Stimulated activated CD8-positive, alpha-beta memory T cell treated with anti-CD3 and anti-CD28 coated beads, Interleukin-4, amount 100 ng/mL, for 1 hour (primary cell): ENCODE measurements at places on chromosomes 4 and X.

- DNase-seq: no peak
Observed at GRCh38 chrX:12153741-12154140, 15.5 kb downstream of the FRMPD4 start.

DNA sequence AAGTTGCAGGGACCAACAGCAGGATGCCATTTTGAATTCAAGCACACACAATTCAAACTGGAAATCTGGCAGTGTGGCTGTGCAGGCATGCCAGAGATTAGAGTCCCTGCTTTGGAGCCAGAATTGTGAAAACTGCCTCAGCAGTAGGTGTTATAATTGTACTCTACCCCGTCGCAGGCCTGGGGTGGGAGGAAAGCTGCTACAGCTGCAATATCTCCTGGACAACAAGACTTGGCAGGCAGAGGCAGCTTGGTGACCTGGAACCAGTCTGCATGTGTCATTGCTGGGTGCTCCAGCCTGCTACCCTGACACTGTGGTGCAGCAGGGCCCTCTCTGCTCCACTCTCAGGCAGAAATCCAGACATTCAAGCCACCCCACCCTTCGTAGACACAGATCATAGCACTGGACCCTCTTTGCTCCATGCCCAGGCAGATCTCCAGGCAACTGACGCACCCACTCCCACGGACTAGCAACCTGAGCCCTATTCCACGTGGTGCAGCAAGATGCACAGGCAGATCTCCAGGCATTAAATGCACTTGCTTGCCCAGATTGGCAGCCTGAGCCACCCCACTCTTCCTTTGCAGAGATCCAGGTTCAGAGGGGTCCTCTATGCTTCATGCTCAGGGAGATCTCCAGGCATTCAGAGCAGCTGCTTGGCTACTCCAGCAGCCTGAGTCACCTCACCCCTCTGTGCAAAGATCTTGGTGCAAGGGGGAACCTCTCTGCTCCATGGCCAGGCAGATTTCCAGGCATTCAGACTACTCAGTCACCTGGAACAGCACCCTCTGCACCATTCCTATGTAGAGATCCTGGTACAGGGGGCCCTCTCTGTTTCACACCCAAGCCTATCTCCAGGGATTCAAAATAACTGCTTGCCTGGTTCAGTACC, 140.5 kb downstream of the LRBA start:
- no peak for DNase-seq

DNA sequence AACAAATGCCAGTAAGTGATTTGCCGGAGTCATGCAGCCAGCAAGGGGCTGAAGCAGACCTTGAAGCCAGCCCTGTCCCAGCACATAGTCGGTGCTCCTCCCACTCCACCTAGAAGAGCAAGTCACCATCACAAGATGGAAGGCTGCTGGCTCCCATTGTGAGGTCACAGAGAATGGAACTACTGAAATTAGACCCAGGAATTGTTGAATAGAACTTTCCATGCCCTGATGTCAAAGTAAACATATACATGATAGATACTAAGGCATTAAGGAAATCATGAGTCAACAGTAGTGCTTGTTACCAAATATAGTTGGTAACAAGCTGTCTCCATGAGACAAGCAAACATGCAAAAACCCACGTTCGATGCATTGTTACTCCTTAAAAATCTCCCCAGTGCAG, 177.1 kb upstream of the MID1 start:
- no peak for DNase-seq

DNA sequence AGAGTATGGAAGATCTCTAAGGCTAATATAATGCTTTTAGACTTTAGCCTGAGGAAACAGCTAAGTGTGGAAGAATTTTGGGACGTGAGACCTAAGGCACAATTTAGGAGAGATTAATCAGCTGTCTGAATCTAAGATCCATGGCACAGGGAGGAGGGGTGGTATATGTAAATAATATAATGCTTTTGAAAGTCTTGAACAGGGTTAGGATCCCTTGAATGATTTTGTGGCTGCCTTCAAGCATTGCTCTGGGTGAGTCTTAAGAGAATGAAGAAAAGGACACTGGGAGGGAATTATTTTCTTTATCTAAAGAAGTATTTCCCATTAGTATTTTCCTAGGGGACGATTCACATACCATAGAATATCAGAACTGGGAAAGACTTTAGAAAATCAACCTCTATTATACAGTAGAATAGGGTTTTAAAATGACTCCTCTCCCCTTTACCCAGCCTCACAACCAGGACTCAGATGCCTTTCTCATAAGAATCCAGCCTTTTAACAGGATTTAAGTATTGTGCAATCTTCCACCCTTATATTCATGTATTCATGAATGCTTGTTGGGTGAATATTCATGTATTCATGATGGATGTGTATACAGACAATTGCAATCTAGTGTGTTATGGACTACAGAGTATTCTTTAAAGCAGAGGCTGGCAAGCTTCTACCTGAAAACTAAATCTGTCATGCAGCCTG, 664.2 kb upstream of the CPEB2 start:
- DNase-seq: no peak

DNA sequence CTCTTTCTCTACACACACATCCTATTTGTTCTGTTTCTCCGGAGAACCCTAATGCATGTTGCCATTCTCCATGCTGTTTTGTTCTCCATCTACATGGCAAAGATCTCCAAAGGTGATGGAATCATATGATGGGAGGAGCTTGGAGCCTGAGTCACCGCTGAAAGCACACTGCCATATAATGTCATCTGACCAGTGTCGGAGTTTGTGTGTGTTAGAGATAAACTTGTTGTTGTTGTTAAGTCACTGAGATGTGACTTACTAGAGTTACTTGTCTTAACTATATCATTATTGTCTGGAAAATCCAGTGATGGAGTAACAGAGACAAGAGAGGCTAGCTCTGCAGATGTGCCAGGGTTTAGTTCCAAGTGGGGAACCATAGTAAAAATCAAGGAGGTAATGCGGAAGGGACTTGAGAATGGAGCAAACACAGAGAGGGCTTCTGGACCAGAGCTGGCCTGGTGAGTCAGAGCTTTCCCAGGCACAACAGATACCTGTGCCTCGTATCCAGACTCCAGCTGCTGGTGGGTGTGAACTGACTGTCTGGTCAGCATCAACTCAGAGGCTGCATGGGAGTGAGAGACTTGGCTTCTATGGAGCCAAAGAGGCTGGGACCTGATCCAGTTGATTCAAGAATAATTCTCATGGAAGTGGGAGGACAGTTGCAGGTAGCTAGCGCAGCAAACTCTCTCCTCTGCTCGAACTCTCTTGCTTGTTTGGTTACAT, 30.6 kb upstream of the CCKAR start:
- DNase-seq: no peak

DNA sequence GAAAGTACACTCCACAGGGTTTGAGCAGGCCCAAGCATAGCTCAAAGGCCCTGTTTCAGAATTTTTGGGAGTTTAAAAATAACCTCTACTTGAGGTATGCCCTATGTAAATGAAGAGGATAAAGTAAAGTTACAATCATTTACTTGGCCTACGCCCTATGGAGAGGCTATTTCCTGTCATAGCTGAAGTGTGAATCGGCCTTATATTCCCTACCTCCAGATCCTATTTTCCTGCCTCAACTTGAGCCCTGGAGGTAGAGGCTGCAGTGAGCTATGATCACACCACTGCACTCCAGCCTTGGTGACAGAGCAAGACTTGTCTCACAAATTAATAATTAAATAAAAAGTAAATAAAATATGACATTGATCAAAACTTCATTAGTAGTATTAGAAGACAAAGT, 11.5 kb upstream of the TXLNG start:
- DNase-seq: no peak

- DNase-seq: no peak
Observed at GRCh38 chr4:185997296-185997695, 71.7 kb upstream of the TLR3 start.

DNA sequence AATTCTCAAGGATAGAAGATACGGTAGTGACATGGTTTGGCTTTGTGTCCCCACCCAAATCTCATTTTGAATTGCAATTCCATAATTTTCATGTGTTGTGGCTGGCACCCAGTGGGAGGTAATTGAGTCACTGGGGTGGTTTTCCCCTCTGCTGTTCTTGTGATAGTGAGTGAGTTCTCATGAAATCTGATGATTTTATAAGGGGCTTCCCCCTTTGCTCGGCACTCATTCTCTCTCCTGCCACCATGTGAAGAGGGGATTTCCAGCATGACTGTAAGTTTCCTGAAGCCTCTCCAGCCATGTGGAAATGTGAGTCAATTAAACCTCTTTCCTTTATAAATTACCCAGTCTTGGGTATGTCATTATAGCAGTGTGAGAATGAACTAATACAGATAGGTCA, 8.5 kb upstream of the SPANXN4 start:
- DNase-seq: no peak

GRCh38 chr4:51906167-51906958, 63.4 kb downstream of the DCUN1D4 start:
- DNase-seq: no peak

DNA sequence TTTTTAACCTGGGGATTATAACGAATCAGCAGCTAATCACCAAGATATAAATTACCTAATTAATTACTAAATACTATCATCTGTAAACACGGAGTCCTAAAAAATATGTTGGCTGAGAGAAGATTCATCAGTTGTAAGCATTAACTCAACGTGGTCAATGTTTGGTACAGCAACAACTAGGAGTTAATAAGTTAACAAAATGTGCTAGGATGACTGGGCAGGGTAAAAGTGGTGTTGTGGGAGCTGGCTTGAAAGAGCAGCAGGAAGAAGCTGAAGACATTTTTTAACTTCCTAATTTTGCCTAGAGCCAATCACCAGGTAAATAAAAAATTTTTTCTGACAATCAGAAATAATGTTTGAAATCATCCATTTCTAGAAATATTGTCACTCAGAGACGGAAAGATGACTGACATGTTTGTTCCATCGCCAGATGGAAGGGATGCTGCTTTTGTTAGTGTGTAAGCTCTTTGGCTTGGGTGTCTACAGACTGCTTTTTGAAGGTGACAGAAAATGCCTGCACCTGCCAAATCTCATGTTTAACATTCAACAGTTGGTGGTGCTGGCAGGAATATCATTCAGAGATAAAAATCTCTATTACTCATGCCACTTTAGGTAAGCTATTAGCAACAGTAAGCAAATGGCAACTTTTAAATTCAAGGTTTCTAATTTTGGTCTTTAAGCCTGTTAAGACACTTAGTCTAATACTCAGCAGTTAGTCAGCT, 1126.9 kb downstream of the STPG2 start:
- no peak for DNase-seq

DNA sequence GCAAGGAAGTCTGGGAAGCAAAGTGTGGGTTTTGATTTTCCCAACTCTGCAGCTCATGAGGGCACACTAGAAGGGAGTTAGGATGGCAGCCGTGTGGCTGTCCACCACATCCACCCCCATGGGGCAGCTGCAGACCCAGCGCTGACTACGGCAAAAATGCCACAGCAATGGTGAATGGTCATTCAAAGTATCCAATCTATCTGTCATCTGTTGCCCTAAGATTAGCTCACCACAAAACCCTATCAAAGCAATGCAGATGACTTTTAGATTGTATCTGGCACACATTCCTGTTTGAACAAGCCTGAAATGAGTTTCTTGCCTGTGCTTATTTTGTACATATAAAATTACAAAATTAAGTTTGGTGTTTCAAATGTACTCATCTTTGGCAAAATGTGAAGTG, 29.7 kb upstream of the HPSE start:
- DNase-seq: no peak

DNA sequence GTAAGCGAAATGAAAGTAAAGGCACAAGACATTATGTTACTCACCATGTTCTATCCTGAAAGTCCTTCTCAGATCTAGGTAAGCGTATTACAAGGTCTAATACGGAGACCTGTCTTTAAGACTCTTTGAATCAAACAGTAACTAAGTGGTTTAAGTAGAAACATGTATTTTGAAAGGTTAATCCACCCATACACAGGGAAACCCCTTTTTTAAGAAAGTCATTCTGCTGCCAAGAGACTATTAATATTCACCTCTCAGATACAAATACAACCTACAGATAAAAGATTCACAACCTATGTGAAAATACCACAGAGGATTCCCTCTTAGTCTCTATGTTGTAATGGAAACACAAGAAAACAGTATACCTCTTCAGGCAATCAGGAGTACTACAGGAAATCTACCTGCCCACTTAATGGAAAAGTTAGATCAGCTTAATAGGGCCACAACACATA, 63.2 kb upstream of the TNIP3 start:
- DNase-seq: no peak

DNA sequence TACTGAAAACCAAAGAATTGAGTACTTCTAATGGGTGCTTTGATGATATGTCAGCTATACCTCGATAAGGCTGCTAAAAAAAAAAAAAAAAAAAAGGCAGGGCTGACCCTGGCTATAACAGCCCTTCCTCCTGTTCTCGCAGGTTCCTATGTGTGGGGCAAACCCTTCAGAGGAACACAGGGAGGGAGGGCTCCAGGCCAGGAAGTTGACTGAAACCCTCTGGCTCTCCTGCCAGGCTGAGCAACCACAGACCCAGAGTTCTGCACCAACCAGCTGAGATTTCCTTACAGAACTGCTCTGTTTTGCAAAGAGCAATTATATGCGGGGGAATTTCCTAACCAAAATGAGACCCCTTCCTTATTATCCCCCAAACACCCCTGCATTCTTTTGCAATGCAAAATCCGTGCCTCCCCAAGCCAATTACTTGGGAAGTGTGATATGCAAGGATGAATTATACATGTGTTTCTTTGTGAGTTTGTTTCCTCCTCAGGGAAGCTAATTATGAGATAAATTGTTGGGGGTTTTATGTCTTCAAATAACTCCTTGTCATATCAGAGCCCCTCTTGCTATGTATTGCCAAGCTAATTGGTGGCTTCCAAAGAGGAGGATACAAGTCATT, 45.6 kb downstream of the PDHA1 start:
- DNase-seq: no peak

DNA sequence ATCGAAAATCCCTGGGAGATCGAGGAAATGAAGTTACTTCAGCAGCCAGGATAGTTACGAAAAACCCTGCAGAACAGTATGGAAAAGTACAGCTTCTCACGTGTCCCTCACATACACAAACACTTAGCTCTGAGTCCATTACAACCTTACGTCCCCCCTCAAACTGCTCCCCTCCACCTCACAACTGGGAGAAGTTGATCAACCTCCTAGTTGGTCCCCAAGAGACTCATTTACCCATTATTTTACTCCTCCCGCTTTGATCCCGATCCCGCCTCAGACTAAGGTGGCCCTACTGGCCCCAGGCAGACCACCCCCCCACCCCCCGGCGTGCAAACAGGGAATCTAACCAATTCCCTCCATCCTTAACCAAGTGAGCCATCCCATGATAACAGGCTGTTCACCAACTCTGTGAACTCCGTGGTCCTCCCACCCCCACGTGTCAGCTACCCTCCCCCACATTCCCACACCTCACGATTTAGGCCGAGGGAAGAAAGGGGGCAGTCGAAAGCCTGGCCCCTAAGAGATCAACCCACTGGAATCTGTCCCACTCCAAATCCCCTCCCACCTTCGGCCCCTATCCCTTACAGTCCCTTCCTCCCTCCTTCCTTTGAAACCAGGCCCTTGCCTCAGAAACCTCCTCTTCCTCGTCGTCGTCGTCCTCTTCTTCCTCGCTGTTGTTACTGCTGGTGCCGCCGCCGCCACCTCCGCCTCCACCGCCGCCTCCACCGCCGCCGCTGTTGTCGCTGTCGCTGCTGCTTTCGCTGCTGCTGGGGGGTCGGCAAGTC, 755 bp downstream of the ANKRD17 start:
- DNase-seq: no peak

- DNase-seq: no peak
Observed at GRCh38 chr4:57205580-57205979, 95.4 kb upstream of the IGFBP7 start.
